CD4-positive, alpha-beta T cell (primary cell): ENCODE measurements at places on chromosomes 6 and 20. TPM values are rescaled to one million over a fixed set of nuclear protein-coding genes. Genes with fewer than 3 reads are reported as not detected.

GRCh38 chr6:145070791-145071190, 664.5 kb downstream of the EPM2A start:
- DNase-seq, result no peak

- no peak for DNase-seq
Observed at GRCh38 chr20:33687993-33688937, 2.1 kb upstream of the E2F1 start.

DNA sequence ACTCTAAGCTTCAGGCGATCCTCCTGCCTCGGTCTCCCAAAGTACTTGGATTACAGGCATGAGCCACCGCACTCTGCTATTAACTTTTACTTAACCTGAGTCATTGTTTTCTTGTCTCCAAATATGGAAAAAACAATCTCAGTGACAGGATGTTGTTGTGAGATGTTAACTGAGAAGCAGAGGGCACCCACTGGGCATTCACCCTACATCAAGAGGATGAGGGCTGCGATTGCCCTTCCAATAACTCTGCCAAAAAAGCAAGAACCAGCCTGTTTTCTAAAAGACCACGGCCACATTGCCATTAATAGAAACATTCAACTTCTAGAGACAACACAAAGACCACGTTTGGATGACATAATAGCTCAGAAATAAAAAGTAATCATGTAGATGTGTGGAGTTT, 107.6 kb upstream of the SGK1 start:
- DNase-seq, result no peak

Gene BMP7
- not detected for total RNA-seq

Gene C20orf141
- total RNA-seq, result not detected
